M059J (cell line): ENCODE measurements at places on chromosomes 5 and 9. TPM values are rescaled to one million over a fixed set of nuclear protein-coding genes. Genes with fewer than 3 reads are reported as not detected.
A peak's percentile ranks its signal among the peaks of the same experiment; 100 is the strongest.

Gene BAAT
- not detected in 2 replicates for total RNA-seq

Gene ARL10
- 1.5 and 1.8 TPM in 2 replicates for total RNA-seq

Gene CDC25C
- total RNA-seq, result 20.5 and 28.4 TPM in 2 replicates

DNA sequence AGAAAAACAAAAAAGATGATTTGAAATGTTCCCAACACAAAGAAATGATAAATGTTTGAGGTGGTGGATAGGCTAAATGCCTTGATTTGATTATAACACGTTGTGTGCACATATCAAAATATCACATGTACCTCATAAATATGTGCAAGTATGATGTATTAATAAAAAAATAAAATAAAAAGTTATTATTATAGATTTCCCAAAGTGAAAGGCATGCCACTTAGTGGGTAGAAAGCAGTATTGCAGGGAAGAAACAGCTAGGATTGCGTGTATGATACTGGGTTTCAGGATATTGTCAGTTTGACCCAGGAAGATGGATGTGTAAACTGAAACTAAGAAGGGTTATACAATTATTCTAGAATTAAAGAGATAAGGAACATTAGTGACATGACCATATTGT lies 3.6 kb upstream of the TMEM38B start:
- peak; percentile 21 for DNase-seq

- DNase-seq, result no peak
Measured at GRCh38 chr5:172110260-172110815, 77.7 kb downstream of the STK10 start.

GRCh38 chr5:124104821-124105220 lies 592.8 kb downstream of the CSNK1G3 start:
- DNase-seq, result no peak

- DNase-seq, result peak; percentile 18
Measured at GRCh38 chr5:100424017-100424416, 111.2 kb upstream of the FAM174A start.

DNA sequence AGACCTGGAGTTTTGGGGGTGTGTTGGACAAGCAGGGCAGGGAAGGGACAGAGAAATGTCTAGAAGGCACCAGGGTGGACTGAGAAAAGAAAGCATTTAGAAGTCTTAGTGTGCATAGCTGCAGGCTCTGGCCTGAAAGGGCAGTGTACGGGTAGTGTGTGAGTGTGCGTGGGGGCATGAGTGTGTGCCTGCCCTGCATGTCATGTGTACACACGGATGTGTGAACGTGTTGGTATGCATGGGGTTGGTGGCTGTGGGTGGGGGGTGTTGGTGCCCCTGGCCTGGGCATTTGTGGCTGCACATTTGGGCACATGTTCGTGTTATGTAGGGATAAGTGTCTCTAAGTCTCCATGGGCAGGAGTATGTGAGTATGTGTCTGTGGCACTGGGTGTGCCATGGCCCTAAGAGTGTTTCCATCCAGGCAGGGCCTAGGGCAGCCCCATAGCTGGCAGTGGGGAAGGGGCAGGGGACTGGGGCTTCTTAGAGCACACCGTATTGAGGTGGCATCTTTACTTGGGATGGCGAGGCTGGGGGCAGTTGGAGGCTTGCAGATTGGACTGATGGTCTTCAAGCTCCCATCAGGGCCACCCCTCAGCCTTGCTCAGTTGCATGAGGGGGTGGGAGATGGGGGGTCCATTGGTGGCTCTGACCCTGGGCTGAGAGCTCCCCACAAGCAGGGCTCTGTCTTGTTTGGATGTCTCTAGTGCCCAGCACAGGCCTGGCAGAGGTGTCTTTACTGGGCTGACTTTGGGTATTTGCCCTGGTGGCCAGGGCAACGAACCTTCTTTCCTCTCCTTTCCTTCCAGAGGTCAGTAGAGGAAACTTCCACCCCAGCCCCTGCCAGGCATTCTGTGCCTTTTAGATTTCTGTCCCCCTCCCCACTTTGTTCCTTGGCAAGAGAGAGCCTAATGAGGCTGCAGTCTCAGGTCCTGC lies 15.0 kb downstream of the PSD2 start:
- DNase-seq, result no peak
